ENCODE measurements at places on chromosomes 3 and 15.

- DNase-seq = no peak
Measured at GRCh38 chr15:74044267-74045110, 37.9 kb downstream of the GOLGA6A start.

DNA sequence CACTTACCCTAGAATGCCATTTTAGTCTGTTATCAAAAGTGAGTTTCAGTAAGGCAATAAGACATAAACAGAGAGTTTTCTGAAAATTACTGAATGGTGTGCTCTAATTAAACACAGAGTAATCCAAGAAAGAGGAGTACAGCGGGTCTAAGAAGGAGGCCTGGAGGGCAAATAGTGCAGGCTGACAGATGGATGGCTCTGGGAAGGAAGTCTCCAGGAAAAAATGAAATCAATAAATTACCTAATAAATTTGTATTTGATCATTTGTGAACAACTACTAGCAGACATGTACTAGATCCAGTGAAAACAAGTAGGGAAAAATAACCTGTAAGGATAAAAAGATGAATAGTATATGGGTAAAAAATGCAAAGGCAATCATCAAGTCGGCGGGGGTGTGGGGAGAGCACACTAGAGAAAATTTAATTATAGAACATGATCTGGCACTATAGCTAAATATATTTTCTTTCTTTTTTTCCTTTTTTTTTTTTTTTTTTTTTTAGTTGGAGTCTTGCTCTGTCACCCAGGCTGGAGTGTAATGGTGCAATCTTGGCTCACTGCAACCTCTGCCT, 22.6 kb upstream of the GPD1L start:
- DNase-seq = no peak

DNA sequence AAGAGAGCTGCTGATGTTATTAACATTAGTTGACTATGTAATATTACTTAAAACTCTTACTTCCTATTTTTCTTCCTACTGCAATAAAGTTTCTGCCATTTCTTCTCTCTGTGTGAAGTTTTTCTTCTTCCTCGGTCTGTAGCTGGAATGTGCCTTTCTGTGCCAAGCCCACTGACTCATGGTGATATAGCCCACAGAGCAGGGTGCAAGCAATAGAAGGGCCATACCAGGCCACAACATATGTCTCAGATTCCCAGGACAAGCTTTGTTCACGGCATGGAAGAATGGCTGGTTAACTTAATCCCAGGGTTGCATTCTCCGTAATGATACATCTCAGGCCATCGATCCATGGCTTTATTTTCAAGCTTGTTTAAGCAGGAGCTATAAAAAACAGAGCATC, 815.3 kb downstream of the TUSC7 start:
- DNase-seq = no peak

- peak; percentile 92 for DNase-seq
Measured at GRCh38 chr3:84958495-84959469, at the start of gene CADM2. Gene CADM2, plus strand, starts transcription at chr3:84958989.

- no peak for DNase-seq
Measured at GRCh38 chr15:35308802-35309201, 223.7 kb upstream of the NANOGP8 start.

- DNase-seq = no peak
Measured at GRCh38 chr15:96123028-96123400, 207.5 kb upstream of the NR2F2 start.

- no peak for DNase-seq
Measured at GRCh38 chr15:32030795-32031194, 480 bp downstream of the CHRNA7 start.

DNA sequence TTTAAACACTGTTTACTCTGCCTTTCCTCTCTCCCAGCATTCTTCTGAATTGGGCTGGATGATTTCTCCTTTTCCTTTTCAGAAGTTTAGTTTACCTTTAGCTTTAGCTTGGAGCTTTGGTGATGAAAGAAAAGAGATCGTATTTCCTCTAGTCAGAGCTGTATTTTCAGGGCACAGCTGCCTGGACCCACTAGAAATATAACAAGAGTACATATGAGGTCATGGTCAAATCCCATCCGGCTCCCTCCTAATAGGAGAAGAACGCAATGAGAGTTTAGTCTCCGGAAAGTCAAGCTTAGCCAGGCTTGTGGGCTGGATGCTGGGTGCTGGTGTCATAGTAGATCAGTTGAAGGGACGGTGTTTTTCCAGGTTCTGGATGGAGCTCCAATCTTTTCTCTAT, 177.1 kb upstream of the PFN2 start:
- no peak for DNase-seq

- DNase-seq = no peak
Measured at GRCh38 chr3:27985369-27986035, 255.9 kb upstream of the CMC1 start.

DNA sequence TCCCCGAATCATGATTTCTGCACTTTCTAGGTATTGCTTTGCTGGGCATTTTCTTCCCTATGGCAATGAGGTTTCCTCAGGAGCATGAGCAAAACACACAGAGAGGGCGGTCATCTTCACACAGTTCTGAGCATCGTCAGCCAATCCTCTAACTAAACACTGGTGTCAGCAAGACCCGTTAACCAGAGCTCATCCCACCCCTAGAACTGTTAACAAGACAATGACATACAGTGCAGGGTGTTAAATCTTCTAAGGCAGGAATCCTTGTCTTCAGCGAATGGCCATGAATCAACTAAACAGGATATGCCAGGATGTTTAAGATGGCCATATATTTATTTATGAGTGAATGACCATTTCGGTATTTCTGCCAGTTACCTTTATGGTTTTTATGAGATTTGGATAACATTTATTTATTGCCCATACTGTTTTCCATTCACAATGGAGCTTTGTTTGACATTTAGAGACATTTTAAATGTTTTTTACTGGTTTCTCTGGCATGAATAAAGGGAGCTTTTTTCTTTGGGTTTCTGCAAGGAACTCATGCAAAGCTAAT, 411.5 kb upstream of the PROK2 start:
- no peak for DNase-seq

- no peak for DNase-seq
Measured at GRCh38 chr3:46399557-46399956, 7.3 kb downstream of the CCR5AS start.

GRCh38 chr3:123552095-123552714, 32.6 kb downstream of the HACD2 start:
- DNase-seq = no peak

DNA sequence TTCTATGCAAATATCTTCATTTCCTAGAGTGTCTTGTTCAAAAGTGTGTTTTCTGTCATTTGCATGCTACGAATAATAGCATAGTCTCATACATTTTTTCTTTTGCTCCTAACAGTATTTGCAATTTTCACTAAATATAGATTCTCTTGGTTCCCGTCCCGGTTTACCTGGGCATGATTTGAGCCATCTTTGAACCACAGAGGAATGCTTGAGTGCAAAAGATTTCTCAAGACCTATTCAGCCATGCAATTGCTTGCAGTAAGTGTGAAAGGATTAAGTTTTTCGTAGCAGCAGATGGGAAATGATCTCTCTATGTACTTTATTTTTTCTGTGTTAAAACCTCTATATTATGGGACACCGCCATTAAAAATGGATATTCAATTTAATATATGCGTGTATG, 733.0 kb downstream of the ZPLD1 start:
- no peak for DNase-seq

- DNase-seq = no peak
Measured at GRCh38 chr3:144502402-144502801, 530.8 kb downstream of the DIPK2A start.

DNA sequence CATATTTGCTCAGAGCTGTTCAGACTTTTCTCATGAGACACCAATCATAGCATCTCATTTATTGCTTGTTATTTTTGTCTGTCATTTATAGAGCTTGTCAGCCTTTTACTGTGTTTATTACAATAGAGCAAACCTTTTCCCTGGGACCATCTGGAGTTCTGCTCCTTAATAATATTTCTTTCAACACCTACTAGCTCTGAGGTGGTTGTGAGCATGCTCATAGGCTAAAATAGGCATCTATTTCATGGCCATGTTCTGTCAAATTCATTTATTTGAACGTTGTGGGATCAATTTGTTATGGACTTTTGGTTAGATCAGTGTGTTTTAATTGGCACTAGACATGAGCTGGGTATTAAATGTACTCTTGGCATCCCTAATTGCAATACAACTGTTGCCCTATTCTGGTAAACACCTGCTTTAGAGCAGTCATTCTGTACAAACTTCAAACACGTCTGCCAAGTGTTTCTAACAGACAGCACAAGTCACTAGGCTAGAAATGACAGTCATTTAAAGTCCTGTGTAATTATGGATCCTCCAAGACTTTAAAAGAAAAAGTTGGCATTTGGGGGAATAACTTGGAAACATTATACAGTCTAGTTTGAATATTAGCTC, 766.3 kb downstream of the ZNF385D start:
- no peak for DNase-seq
